ENCODE measurements at places on chromosomes 2 and 18.

DNA sequence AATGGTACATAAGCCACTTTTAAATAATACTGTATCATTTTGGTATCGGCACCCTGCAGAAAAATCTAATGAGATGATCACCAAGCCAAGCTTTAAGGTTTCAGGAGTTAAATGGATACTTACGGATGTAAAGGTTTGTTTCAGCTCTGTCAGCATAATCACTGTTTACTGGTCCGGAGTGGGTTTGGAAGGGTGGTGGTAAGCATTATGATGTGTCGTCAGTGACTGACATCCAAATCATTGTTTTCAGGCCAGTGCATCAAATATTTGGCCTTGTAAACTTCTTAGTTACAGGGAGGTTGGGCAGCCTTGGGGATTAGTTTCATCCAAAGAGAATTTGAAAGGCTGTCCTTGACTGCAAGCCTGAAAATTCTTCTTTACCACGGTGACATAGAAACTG lies 50.0 kb upstream of the ATL2 start:
- no peak for DNase-seq

GRCh38 chr2:162293122-162293786 lies 25.2 kb downstream of the IFIH1 start:
- DNase-seq, result no peak

DNA sequence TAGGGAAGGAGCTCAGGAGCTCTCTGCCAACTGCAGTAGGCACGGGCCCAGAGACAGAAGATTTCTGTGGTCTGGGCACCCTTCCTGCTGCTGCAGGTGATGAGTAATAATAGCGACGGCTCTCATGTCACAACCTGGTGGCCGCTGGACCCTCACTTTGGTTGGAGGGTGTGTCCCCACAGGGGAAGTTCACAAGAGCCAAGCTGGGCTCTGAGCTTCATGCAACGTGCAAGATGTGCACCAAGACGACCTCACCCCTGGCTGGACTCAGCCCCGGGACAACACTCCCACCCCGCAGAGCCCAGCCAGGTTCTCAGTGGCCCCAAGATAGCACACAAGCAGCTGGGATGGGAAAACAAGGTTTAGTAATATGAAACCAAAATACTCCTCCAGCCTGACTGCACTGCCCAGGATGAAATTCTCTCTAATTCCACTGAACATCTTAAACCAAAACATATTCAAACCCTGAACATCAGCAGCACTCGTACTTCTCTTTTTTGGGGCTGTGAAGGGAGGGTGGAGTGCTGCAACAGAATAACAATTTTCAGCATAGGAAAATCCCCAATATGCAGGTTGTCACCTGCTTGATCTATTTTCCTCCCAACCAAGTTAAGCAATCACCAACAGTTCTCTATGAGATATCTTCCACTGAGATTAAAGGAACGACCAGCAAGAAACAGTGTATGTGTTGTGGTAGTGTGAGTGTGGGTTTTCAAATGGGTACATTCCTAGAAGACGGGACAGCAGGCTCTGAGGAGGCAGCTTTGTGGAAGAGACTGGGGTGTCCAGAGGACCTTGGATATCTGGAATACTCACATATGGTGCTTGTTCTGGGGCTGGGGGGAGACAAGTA lies 26.5 kb downstream of the BCL2 start:
- DNase-seq, result no peak

GRCh38 chr2:234422981-234423431 lies 73.9 kb downstream of the ARL4C start:
- DNase-seq, result no peak

DNA sequence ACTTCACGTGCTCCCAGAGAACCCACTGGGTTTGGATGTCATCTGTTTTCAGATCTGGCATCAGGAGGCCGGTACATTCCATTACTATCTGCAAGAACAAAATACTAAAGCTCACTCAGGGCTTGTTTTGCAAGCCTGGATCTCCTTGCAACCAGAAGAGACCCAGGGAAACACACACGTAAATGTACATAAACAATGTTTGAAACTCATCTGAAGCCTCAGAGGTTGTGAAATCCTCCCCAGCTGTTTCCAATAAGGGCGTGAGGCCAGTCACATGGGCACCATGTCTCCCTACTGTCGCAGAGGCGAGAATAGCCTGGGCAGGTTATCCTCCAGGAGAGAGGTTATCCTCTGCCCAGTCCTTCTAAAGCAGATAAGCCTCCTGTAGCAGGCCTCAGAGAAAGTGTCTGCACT lies 186.9 kb downstream of the GFPT1 start:
- no peak for DNase-seq

- DNase-seq, result no peak
These were observed 330.0 kb upstream of the LRRTM1 start for GRCh38 chr2:80634590-80634989.

DNA sequence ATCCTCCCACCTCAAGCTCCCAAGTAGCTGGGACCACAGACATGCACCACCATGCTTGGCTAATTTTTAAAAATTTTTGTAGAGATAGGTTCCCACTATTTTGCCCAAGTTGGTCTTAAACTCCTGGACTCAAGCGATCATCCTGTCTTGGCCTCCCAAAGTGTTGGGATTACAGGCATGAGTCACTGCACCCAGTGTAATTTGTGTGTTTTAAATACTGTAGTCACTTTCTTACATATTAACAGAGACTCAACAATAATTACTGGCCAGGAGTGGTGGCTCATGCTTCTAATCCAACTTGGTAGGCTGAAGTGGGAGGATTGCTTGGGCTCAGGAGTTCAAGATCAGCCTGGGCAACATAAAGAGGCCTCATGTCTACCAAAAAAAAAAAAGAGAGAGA lies 293.0 kb downstream of the RDH14 start:
- no peak for DNase-seq

All from HS-5 (cell line).